ENCODE measurements at places on chromosomes 7 and 10.

DNA sequence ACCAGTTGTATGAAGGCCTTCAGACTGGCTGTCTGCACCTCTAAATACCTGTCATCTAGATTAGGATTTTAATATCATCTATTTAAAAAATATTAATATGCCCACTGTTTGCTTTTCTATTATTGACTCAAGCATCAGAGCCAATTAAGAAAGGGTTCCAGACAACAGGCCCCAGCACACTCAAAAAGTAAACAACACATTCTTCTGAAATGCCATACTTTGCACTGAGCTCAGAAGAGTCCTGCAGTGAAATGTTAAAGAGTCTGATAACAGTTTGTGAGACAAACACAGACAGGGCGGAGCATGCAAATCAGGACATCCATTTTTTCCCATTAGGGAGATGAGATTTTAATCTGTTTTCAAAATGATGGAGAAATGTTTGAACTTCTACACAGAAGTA is 45.9 kb upstream of the KLF6 start:
- no peak for DNase-seq

DNA sequence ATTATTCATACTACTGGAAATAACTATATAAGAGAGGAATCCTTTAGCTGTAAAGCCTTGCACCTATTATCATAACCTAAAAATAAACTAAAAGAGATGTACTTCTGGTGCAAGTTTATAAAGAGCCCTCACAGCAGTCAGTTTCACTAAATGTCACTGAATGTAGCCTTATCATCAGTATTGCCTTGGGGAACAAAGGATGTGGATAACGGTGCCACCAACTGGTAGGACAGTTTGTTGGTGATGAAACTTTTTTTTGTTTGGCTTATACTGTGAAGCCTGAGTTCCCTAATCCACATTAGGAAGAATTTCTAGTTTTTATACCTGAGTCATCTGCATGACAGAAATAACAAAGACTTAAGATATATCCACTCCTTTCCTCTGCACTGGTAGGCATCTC is 117.9 kb upstream of the COL1A2 start:
- DNase-seq, result no peak

GRCh38 chr10:119702583-119702982 is 23.3 kb upstream of the INPP5F start:
- DNase-seq, result no peak

DNA sequence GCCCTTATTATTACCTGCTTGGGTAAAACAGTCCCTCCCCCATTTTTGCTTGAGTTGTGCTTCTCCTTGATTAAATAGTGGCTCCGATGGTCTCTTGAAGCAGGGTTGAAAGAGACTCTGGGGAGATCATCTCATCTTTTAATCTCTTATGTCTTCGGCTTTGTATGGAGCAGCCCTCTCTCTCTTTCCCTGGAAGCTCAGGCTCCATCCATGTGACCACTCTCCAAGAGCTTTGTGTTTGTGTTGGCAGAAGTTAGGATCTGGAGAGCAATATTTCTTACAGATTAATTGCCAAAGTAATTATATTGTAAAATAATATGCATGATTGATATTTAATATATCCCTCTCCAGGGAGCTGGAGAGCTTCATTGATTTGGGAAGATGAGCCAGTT is 76.9 kb downstream of the LRRC4 start:
- no peak for DNase-seq

GRCh38 chr7:17622451-17622850 is 317.8 kb downstream of the SNX13 start:
- no peak for DNase-seq

All from stimulated activated CD4-positive, alpha-beta T cell treated with anti-CD3 and anti-CD28 coated beads, Interleukin-12 subunit alpha, Interleukin-12 subunit beta, amount 100 ng/mL, for 24 hours (primary cell).